Suppressor macrophage (primary cell): ENCODE measurements at places on chromosomes 12 and 14.

DNA sequence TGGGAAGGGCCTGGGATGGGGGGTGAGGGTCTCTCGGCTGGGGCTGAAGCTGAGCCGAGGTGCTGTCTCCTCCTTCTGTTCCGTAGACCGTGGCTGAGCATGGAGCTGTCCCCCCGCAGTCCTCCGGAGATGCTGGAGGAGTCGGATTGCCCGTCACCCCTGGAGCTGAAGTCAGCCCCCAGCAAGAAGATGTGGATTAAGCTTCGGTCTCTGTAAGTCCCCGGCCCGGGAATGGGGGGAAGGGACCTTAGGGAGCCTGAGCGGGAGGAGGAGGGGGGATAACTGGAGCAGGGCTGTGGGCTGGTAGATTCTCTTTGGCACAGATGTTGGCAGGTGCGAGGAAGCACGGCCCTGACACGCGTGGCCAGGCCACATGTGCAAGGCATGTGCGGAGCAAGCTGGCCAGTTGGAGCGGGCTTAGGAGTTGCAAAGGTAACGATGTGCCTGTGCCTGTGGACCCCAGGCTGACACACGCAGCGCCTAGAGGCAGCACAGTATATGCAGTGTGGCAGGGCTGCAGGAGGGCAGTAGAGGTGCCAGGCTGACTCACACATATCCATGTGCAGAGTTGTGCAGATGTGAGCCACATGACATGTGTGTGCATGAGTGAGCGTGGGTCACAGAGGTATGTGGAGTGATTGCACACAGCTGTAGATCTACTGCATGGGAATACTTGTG, 512 bp downstream of the PDE1B start:
- no peak for DNase-seq

- no peak for DNase-seq
Measured at GRCh38 chr14:59538936-59539335, 37.7 kb downstream of the CCDC175 start.

DNA sequence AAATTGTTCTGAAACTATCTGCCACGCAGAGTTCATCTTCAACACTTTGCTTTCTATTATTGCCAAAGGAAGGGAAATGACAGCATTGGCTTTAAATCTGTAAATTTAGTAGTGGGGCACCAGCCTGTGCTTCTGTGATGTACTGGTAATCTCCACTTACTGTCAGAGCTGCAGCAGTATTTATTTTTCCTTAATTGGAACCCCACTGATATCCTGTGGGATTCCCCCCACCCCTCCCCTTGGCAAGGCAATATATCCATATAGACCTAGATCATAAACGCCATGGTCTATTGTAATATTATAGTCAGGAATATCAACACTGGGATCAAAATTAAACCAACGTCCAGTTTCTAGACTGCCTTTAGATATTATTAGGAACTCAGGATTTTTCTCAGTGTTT, 96.7 kb downstream of the RMST start:
- DNase-seq, result no peak

GRCh38 chr12:79364197-79364596, 326.6 kb downstream of the PAWR start:
- no peak for DNase-seq

- DNase-seq, result no peak
Measured at GRCh38 chr14:57403521-57403864, 13.1 kb downstream of the NAA30 start.

- DNase-seq, result no peak
Measured at GRCh38 chr14:79248771-79249170, 962.5 kb downstream of the DIO2 start.

DNA sequence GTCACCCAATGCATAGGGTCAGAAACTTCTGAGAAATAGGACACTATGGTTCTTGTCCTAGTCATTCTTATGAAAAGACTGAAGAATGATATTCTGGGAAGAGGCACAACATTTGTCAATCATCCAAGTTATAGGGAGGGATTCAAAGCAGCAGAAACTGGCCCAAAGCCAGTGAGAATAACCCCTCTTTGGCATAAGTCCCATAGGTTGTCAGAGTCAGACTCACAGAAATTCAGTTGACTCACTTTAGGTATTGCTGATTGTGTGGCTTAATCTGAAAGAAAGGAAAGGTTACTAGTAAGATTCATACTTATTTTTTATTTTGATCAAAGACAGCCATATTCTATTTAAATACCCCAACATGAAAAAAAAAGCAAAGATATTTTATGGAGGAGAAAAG, 151.0 kb downstream of the SRGAP1 start:
- no peak for DNase-seq

DNA sequence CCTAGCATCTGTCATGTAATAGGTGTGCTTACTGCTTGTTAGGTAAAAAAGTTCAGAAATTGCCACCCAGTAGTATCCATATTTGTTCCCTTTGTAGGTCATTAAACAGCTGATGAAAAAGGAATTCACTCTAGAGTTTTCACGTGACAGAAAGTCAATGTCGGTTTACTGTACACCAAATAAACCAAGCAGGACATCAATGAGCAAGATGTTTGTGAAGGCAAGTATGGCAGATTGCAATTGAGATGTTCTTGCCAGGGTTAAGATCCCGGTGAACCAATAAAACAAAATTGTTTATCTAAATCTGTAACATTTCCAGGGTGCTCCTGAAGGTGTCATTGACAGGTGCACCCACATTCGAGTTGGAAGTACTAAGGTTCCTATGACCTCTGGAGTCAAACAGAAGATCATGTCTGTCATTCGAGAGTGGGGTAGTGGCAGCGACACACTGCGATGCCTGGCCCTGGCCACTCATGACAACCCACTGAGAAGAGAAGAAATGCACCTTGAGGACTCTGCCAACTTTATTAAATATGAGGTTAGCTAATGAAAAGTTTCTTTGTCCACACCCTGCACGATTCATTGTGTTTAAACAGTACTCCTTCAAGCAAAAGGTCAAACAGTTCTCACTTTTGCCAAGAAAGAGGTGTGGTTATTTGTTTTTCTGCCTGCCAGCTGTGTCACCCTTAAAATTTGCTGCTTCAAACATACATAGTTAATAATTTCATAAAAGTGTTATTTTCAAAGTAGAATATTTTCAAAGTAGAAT, 58.3 kb downstream of the ATP2A2 start:
- DNase-seq, result no peak

- DNase-seq, result no peak
Measured at GRCh38 chr12:3092764-3093163, 15.6 kb downstream of the TSPAN9 start.

GRCh38 chr14:61171727-61172126, 109.4 kb downstream of the TMEM30B start:
- no peak for DNase-seq
